ENCODE measurements at places on chromosomes 13 and 19. TPM values are rescaled to one million over a fixed set of nuclear protein-coding genes. Genes with fewer than 3 reads are reported as not detected.

DNA sequence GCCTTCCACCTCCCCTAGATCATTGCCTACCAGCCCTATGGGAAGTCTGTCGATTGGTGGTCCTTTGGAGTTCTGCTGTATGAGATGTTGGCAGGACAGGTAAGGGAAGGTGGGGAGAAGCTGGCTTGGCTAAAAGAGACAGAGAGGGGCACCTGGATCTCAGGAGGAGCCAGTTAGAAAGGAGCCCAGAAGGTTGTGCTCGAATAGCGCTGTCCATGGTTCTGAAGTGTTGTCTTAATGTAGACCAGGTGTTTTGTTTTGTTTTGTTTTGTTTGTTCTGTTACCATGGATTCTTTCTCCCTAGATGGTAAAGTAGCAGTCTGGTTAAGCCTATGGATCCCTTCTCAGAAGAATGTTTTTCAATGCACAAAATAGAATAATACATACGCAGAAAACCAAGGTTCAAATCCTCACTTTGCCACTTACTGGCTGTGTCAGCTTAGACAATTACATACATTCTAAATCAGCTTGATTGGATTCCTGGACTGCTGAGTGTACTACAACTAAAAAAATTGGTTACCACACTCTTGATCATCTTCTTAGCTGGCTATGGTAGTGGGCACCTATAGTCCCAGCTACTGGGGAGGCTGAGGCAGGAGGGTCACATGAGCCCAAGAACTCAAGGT, 5.9 kb upstream of the CACNG7 start:
- DNase-seq, result peak; percentile 29

LRRC4B gene
- total RNA-seq, result not detected

DNA sequence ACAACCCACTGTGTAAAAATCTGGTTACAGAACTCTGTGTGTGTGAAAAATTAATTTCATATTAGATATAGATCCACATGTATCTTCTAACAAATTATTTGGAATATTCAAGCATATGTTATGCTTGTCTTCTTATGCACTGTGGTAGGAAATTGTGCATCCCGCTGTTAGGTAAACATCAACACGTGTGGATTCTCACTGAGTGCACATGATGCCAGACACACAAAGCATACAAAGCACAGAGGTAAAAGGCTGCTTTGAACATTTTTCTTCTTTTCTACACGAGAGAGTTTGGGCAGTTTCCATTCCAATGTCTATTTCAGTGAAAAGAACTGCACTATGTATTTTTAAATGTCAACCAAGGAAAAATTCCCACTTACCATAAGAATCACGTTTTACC, 354.9 kb downstream of the PCDH9 start:
- DNase-seq, result no peak

GRCh38 chr13:71149046-71149445, 718.0 kb downstream of the DACH1 start:
- no peak for DNase-seq

DNA sequence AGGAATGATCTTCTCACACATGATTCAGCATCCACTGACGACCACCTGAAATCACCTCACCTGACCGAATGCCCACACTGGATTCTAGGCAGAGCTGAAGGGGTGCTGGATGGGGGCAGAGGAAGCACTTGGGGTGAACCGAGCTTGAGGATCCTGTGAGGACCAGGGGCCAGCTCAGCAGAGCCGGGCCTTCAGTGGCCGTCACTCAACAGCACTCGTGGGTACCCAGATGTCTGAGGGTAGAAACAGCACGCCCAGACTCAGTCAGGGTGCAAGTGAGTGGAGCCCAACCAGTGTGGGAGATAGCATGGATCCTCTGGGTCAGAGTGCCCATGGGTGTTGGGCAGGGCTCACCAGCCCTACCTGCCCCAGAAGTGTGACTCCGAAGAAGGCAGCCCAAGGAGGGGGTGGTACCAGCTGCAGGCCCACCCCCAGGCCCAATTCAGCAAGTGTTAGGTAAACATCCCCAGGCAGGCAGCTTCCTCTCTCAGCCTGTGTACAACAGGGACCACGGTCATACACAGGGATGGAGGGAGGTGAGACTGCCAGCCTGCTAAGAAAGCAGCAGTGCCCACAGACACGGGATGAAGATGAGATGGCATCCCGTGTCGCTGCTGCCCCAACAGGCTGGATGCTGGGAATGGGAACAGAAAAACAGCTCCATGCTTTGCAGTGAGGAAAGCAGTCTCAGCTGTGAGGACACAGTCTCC, 16.6 kb downstream of the GJA3 start:
- no peak for DNase-seq

DNA sequence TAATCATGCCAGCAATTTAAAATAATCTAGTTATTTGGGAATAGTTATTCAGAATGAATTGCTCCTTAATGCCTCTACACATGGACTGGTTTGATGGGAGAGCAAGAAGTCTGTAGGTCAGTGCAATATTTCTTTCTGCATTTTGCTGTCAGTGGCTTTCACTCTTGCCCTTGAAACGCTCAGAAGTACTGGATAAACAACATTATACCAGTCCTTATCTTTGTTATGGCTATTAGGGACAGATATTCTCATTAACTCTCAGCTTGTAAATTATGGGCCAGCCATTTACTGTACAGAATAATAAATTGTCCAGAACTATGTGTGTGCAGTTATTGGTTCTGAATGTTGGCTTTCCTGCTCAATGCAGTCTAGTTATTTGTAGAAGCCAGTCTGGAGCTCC, 224.4 kb downstream of the OXGR1 start:
- DNase-seq, result no peak

- no peak for DNase-seq
These were observed 188.6 kb downstream of the TEX29 start for GRCh38 chr13:111508902-111509509.

DNA sequence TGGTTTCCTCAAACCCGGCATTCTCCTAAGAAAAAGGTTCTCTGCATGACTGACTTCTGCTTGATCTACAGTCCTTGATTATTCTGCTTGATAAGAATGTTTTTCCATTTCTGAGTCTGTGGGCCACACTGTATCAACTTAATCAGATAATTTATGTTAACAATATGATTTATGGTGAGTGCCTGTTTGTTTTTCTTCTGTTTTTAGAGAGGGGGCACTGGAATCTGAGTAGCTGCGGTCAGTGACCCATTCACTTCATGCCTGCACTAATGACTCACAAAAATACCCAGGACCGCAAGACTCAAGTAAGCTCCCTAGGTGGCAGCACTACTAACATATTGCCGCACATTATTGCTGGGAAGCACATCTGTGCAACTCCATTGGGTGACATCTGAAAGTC, 542.3 kb upstream of the ATXN8OS start:
- DNase-seq, result no peak

- DNase-seq, result no peak
These were observed 1050.4 kb downstream of the EFNB2 start for GRCh38 chr13:105485081-105485480.

FLT1 gene
- total RNA-seq, result 156 TPM

GRCh38 chr13:30334663-30335386, 27.5 kb upstream of the KATNAL1 start:
- DNase-seq, result peak; percentile 20

DMKN gene
- total RNA-seq, result not detected

CCDC70 gene
- not detected for total RNA-seq

TNNT1 gene
- total RNA-seq, result not detected

DNA sequence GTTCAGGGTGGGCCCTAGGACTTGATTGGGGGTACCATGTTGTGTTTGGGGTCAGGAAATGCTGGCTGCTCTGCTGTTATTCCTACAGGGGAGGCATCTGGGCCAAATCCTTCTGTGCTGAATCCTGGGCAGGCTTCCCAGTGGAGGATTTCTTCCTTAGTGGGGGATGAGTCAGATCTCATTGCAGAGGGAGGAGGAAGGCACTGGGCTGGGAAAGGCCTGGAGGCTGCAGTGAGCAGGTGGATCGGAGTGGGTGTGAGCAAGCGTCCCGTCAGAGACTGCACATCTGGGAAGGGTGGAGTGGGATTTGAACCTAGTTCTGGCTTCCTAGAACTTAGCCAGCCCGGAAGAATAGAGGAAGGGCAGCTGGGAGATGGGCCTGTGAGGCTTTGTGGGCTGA, 11.5 kb downstream of the CCDC124 start:
- no peak for DNase-seq

GRCh38 chr19:58182577-58182988, 278 bp upstream of the ZNF274 start:
- no peak for DNase-seq

- no peak for DNase-seq
These were observed 12.6 kb downstream of the ZSCAN18 start for GRCh38 chr19:58085348-58085875.

DNA sequence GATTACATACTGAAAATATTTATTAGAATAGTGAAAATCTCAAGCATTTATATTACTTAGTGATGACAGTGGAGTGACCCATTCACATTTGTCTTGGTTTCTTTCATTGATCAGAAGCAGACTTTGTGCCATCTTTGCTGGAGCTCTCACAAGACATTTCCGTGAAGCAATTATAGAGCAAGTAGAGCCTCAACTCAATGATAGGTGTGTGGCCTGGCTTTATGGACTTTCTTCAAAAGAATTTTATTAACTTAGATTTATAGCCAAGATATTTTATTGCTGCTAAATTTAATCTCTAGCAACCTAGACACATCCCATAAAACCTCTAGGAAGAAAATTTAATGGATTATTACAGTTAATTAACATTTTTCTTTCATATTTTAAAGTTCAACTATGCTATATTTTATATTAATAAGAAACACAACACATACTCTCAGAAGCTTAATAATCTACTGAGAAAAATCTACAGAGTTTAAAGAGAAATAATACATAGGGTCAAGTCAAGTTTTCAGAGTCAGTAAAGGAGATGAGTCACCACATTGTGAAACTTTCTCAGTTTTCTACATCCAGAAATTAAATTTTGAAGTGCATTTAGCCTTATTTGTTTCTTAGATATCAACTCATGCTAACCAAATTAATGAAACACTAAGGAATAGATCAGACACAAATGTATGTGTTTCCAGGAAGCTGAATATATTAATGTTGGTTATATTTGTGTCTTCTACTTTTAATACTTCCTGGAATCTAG, 160.5 kb downstream of the LACC1 start:
- DNase-seq, result no peak
